ENCODE measurements at places on chromosomes 7 and 10.
A peak's percentile ranks its signal among the peaks of the same experiment; 100 is the strongest.

DNA sequence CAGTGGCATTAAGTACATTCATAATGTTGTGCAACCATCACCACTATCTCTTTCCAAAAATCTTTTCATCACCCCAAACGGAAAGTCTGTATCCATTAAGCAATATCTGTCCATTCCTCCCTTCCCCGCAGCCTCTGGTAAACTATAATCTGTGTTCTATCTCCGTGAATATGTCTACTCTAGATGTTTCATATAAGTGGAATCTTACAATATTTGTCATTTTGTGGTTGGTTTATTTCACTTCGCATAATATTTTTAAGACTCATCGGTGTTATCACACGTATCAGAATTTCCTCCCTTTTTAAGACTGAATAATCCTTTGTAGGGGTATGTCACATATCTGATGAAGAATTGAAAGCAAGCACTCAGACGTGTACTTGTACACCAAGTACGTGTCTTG lies 86.0 kb upstream of the FGFR2 start:
- no peak for DNase-seq

DNA sequence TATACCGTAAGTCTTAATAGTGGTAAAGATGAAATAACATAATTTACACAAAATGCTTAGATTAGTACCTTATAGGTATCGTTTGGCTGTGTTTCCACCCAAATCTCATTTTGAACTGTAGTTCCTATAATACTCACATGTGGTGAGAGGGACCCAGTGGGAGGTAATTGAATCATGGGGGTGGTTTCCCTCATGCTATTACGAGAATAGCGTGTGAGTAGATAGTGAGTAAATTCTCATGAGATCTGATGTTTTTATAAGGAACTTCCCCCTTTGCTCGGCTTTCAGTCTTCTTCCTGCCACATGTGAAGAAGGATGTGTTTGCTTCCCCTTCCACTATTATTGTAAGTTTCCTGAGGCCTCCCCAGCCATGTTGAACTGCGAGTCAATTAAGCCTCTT lies 426.3 kb upstream of the POT1 start:
- no peak for DNase-seq

- DNase-seq = no peak
Observed at GRCh38 chr7:36602511-36602910, 121.8 kb downstream of the AOAH start.

- peak; percentile 28 for DNase-seq
Observed at GRCh38 chr7:157502701-157503111, 165.9 kb downstream of the DNAJB6 start.

- no peak for DNase-seq
Observed at GRCh38 chr10:11838298-11838852, 15.2 kb downstream of the PROSER2 start.

DNA sequence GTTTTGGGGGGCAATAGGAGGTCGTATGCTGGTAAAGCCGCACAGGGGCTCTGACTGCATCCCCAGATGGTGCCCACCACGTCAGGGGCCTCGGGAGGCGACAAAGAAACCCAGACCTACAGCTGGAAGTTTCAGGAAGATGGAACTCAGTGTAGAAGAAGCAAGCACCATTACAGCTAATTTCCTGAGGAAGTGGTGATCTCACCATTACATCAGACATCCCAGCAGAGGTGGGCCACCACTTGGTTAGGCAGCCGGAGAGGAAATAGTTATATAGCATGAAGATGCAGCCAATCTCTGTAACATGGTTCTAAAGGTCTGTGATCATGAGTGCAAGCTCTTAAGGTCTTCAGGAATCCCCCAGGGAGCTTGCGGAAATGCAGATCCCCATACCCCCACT lies 127.3 kb upstream of the PCBD1 start:
- DNase-seq = no peak

- DNase-seq = no peak
Observed at GRCh38 chr10:123479640-123480039, 186.5 kb upstream of the GPR26 start.

DNA sequence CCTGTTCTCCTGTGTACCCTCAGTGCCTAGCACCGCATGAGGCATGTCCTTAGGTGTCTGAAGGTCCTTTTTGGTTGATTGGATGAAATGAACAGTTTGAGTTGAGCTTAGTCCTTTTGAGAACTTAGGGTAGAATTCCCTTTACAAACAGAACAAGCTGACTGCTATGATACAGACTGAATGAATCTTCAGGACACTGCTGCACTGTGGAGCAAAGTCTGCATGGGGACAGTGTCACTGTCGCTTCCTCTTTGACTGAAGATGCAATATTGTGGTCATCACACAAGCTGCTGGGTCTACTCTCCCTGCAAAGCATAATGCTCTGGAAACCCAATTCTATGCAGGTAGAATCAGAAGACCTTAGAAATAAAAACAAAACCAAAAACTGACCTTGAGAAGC lies 8.6 kb upstream of the PLAU start:
- DNase-seq = no peak

DNA sequence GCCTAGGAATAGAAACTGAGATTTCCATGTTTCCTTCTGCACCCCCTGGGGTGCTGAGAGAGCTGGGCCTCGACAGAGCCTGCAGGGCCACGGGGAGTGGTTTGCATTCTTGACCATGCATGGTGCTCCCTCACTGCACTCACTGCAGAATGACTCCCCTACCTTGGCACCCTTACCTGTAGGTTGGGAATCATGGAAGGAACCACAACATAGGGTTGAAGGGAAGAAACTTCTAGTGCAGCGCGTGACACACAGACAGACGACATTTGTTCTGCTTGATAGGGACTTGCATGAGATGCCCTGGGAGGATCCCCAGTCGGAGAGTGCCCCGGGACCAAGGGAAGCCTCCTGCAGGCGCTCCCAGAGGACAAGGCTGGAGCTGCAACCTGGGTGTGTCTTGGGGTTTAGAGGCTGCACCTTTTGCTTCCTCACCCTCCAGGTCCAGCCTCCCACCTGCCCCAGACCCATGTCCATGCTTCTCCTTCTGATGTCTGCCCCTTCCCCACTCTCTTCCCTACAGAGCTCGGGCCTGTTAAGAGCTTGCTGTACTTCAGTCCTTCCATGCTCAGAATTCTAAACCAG lies 245.2 kb downstream of the ABCA13 start:
- DNase-seq = no peak

- peak; percentile 90 for DNase-seq
Observed at GRCh38 chr7:2403014-2403717, at the start of gene CHST12. TSS of gene CHST12 (plus strand) at chr7:2403611. CDS start at chr7:2432640, 29,029 bp downstream.

DNA sequence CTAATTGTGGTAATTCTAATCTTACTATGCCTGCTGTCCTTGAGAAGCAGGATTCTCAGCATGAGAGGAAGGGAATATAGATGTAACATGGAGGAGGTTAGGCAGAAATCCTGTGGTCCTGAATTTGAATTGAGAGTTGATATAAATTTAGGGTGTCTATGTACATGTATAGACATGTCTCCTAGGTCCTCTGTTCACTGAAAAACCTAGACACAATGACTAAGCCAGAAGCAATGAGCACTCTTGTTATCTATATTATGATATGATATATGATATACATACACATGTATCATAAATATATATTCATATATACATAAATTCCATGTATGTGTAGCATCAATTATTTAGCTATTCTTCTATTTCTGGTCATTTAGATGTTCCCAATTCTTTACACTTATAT lies 173.3 kb upstream of the MKLN1 start:
- no peak for DNase-seq

DNA sequence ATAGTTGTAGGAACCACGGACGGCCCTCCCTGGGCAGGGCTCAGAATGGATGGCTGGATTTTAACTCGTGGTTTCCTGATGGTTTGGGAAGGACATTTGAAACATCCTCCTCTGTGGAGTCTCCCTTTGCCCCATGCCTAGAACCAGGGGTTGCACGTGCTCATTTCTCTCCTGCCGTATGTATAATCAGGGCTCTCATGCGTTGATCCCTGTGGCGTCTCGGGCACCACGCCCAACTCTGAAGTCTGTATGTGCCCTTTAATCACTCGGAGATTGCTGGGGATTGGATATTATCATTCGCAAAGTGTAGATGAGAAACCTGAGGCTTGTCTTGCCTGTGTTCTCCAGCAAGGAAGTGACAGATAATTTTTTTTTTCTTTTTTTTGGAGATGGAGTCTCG lies 257.1 kb downstream of the CAMK1D start:
- DNase-seq = no peak

DNA sequence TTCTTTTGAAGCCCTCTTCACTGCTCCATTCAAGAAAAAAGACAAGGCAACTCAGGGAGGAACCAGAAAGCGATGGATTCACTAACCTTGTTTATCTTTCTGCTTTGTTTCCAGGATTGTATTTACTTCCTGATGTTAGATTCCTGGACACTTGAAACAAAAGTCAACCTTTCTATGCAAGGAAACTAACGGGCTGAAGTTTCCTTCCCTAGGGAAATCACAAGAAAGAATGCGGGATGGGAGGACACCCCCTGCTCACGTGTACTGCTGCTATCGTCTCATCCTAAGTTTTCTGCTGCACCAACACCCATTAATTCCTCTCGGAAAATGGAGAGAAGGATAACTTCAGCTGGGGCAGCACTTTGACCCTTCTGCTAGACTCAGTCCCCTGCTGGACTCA lies 50.3 kb downstream of the ELMO1 start:
- no peak for DNase-seq

DNA sequence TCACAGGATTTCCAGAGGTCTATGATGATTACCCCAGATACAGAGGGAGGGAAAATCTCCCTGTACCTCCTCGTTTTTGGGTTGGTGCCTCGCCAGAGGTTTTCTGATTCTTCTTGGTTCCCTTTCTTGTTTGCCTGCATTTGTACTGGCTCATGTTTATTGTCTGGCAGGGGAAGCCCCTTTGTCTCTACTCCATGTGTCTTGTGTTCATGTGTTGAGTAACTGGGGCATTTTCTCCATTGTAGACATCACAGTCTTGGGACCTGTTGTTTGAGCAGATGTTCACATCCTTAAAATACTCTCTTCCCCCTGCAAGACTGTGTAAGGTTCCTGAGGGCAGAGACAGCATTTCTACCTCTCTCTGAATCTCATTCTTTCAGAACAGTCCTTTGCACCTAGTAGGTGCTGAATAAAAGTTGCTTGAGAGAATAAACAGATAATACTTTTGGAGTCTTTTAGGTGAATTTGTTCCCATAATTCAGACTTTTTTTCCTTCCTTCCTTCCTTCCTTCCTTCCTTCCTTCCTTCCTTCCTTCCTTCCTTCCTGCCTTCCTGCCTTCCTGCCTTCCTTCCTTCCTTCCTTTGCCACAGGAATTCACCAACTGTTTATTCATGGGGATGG lies 25.1 kb downstream of the CDK14 start:
- DNase-seq = no peak

- DNase-seq = no peak
Observed at GRCh38 chr7:45057878-45058277, 30.9 kb downstream of the NACAD start.

GRCh38 chr10:60893231-60893630 lies 50.8 kb downstream of the RHOBTB1 start:
- no peak for DNase-seq

- peak; percentile 1 for DNase-seq
Observed at GRCh38 chr10:125375210-125375609, 214.8 kb upstream of the CTBP2 start.

DNA sequence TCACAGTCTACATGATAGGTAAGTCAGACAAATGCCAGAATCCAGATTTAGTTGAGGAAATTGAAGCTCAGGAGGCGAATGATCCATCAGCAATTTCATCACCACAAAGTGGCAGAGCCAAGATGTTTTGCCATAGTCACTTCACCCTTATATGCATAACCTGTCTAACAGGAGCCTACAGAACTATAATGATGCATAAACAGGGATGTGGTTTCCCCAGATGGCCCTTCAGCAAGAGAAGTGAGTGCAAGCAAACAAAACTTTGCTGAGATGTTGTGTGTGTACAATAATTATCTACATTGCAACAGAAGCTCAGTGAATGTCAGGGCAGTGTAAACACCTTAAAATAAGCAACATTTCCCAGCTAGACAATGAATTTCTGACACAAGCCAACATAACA lies 28.6 kb downstream of the PON3 start:
- DNase-seq = no peak

DNA sequence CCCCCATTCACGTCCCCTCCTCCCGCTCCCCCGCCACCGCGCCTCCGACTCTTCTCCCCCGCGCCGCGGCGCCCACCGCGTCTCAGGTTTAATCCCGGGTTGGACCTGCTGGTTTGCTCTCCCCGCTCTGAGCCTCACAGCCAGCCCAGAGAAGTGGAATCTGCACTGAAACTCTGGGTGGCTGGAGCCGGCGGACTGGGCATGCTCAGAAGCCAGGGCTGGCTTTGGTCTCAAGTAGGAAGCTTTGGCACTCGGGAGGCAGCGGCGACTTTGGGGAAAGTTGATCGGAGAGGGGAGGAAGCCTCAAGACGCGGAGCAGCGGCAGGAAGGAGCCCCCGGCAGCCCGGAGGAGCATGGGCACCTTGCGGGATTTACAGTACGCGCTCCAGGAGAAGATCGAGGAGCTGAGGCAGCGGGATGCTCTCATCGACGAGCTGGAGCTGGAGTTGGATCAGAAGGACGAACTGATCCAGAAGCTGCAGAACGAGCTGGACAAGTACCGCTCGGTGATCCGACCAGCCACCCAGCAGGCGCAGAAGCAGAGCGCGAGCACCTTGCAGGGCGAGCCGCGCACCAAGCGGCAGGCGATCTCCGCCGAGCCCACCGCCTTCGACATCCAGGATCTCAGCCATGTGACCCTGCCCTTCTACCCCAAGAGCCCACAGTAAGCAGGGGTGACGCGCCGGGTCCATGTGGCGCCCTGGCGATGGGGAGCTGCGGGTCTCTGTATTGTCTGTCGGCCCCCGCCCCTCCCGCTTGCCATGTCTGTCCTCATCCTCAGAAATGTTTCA lies at the start of gene PRKG1:
Gene PRKG1, plus strand, starts transcription at position 250 of the 791 bp plus-strand sequence.
- DNase-seq = peak; percentile 82

GRCh38 chr10:116744885-116745284 lies 2.5 kb upstream of the HSPA12A start:
- DNase-seq = no peak

- DNase-seq = no peak
Observed at GRCh38 chr7:131845573-131846314, 289.3 kb upstream of the PODXL start.

DNA sequence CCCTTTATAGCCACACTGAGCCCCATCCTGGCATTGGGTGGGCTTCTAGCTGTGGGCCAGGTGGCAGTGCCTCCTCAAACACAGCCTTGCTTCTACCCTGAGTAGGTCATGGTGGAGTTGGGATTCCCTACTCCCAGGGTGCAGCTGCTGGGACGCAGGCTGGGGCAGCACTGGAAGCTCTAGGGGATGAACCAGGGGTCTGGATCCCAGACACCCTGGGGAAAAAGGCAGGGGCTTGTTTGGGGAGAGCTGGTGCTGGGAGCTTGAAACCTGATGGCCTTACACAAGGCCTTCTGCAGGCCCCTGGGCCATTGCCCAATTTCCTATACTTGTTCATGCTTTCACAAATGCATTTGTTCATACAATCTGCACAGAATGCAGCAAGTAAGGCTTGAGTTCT lies 103.7 kb upstream of the CTBP2 start:
- no peak for DNase-seq

GRCh38 chr10:45451407-45451806 lies 77.4 kb downstream of the ALOX5 start:
- DNase-seq = no peak

DNA sequence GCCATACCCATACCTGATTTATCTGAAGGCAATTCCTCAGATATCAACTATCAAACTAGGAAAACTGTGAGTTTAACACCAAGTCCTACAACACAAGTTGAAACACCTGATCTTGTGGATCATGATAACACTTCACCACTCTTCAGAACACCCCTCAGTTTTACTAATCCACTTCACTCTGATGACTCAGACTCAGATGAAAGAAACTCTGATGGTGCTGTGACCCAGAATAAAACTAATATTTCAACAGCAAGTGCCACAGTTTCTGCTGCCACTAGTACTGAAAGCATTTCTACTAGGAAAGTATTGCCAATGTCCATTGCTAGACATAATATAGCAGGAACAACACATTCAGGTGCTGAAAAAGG lies 69.0 kb upstream of the RSBN1L start:
- no peak for DNase-seq
